ENCODE measurements at places on chromosomes 6 and 20.
A peak's percentile ranks its signal among the peaks of the same experiment; 100 is the strongest.

DNA sequence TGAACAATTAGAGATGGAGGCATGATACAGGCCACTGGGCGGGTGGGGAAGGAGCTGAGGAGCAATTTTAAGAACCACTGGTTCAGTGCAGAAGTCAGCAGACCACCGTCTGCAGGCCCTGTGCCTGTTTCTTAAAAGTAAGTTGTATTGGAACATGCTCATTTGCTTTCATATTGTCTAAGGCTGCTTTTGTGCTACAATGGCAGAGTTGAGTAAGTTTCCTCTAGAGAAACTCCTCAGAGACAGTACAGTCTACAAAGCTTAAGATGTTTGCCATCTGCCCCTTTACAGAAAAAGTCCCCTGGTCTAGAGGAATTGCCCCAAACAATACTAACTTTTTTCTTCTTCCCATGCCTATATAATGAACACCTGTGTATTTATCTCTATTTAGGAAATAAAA, 28.5 kb upstream of the UBE2J1 start:
- no peak for DNase-seq

DNA sequence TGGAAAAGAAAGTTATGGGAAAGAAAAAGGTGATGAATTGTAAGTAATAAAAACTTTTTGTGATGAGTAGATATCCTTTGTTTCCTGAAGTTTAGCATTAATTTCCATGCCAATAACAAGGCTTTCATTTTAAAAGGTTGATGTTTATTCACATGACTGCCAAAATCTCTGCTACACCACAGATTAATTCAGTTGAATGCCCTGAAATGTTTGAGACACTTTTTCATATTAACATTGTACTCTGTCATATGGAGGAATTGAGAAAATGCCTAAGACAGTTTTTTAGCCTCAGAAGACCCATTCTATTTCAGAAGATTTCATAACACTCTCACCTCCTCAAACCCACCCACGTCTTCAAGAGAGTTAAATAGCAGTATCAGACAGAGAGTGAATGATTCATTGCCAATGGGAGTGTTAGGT, 115.5 kb downstream of the ADGRG6 start:
- DNase-seq, result no peak

DNA sequence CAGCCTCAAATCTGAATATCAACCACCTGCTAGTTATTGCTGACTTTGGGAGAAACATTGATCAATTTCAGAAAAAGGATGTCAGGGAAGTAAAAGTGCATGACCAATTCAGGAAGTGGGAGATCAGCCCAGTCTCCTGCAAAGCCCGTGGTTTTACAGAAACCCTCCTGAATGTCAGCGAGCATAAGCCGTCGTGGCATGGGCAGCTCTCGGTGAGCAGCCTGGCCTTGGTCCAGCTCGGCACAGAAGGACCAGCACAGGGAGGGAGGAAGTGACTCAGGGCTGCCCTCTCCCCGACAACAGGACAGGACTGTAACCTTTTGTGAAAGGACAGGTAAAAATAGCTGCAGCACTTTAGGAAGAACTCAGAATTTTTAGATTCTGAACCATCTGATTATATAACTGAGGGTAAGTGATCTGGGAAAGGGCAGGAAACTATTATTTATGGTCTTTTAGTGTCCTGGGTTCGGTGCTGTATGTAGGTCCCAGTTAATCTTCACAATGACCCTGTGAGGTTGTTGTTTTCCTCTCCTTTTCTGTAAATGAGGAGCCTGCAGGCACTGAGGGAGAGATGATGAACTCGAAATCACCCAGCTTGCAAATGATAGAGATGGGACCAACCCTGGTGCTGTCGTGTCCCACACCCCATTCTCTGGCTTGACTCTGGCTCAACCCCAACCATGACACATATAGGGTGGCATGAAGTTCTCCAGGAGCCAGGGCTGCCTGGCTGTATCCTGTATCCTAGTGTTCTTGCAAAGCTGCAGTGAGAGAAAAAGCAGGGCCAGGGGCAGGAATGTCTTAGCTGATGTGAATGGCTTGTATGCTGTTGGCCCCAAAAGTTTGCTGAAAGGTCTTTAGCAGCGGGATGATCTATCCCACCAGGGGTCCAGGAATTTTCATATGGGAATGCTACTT, 37.6 kb downstream of the NRN1 start:
- no peak for DNase-seq

GRCh38 chr6:143099647-143100046, 39.0 kb downstream of the AIG1 start:
- DNase-seq, result no peak

DNA sequence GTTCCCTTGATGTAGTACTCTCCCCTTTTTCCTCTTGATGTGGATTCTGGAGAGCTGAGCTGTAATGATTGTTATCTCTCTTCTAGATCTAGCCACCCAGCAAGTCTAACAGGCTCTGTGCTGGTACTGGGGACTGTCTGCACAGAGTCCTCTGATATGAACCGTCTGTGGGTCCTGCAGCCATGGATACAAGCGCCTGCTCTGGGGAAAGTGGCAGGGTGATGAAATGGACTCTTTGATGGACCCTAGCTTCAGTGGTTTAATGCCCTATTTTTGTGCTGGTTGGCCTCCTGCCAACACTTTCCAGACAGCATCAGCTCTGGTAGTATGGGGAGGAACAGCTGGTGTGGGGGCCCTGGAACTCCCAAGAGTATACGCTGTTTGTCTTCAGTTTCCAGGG, 216.3 kb downstream of the ADGRG6 start:
- no peak for DNase-seq

DNA sequence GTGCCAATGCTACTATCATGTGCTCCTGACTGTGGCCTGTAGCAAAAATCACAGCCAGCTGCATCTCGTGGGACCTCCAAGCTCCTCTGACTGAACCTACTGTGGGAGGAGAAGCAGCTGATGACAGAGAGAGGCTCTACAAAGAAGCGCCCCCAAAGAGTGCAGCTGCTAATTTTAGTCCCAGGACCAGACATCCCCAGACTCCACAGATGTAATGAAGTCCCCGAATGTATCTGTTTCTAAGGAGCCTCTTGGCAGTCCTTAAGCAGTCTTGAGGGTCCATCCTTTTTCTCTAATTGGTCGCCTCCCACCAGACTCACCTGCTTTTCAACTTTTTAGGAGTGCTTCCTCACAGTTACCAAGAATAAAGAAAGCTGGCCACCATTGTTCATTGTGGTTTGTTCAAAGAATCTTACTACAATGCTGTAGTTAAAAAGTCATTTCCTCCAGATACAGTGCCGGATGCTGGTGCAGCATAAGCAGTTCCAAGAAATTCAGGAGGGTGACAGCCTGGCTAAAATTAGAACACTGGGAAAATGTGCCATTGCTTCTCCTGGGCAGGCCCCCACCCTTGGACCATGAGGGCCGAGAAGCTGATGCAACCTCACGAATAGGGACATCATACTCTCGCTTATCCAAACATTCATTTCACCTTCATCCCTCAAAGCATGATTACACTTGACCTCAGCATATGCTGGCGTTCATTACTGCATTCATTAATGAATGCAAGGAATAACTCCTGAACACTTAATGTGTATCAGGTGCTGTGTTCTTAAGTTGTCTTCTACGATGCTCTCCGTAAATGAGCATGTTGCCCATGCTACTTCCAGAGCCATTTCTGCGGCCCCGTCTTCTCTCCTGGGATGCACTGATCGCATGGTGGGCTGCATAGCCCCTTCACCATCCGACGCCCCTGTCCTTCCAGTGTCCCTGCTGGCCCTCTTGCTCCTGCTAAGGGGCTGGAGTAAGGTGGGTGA, 66.4 kb downstream of the LY86 start:
- no peak for DNase-seq

DNA sequence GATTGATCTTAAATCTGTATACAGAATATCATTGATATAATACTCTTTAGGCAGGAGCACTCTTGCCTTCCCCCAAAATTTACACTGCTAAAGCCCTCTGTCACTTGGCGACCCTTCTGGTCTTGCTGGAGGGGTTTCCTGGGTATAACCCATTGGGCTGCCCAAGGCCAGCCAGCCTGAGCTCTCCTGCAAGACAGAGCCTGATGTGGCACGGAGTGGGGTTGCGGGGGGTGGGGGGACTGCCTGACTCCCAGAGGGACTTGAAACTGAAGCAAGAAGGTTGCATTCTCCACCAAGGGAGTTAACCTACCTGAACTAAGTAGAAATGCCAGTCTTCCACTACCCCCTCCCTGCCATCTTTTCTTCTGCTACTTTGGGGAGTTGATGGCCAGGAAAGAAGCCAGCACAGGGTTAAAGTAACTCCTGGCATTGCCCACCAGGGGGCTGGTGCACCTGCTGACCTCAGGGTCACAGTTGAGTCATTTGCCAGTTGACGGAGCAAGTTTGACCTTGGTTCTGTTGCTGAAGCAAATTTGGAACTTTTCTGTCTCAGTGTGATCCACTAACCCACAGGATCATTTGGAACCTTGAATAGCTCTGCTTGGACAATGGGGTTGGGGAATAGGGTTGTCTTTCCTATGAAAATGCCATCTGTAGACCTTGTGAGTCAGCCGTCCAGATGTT, 79.4 kb downstream of the ASXL1 start:
- DNase-seq, result no peak

DNA sequence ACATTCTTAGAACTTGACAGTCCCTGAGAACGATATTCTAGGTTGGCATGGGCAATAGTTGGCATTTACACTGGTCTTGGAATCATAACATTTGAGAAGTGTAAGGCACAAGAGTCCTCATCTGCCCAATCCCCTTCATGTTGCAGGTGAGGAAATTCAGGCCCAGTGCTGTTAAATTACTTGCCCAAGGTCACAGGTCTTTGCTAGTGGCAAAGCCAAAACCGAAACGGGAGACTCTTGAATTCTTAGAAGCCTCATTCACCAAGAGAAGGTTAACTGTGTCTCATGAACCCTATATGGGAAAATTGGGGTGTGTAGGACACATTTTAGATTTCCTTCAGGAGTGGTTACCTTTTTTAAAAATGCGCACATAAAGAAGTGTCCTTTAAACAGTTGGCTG, 7.2 kb downstream of the E2F3 start:
- DNase-seq, result no peak

- peak; percentile 22 for DNase-seq
Measured at GRCh38 chr20:37564388-37565133, 36.9 kb upstream of the BLCAP start.

GRCh38 chr20:40176098-40176841, 512.8 kb downstream of the MAFB start:
- DNase-seq, result no peak

DNA sequence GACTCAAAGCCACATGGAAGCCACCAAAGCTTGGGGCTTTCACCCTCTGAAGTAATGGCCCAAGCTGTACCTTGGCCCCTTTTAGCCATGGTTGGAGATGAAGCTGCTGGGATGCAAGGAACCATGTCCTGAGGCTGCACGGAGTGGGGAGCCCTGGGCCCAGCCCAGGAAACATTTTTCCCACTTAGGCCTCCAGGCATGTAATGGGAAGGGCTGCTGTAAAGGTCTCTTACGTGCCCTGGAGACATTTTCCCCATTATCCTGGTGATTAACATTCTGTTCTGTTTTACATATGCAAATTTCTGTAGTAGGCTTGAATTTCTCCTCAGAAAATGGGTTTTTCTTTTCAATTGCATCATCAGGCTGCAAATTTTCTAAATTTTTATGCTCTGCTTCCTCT, 558.2 kb downstream of the EYS start:
- no peak for DNase-seq

- DNase-seq, result no peak
Measured at GRCh38 chr6:147207351-147207750, 3.1 kb downstream of the STXBP5 start.

GRCh38 chr6:135935941-135936601, 84.6 kb downstream of the PDE7B start:
- peak; percentile 53 for DNase-seq

DNA sequence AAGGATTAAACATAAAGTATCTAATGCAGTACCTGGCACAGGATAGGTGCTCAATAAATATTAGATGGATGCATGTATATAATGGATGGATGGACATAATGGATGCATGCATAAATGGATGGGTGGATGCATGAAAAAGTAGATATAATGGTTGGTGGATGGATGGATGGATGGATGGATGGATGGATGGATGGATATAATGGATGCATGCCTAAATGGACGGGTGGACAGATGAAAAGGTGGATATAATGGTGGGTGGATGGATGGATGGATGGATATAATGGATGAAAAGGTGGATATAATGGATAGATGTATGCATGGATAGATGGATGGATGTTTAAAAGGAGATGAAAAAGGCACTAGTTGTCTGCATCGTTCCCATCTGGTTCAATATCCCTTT, 26.0 kb downstream of the TFEB start:
- no peak for DNase-seq

- DNase-seq, result peak; percentile 26
Measured at GRCh38 chr6:32075781-32076180, 33.4 kb downstream of the TNXB start.

DNA sequence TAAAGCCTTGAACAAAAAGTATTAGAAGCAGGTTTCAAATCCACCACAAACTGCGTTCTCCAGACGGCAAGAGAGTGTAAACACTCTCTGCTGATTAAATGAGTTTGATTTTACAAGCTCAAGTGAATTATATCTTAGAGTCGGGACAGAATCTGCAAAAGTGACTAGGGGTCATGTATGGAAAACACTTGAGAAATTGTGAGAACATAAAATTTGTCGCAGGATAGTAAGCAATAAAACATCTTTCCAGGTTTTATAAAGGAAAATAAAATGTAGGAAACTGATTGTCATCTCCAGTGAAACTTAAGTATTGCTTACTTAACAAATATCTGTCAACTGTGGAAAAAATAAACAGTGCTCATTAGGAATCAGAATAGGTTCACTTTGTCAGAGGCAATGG, 374.2 kb downstream of the ARHGAP18 start:
- no peak for DNase-seq

GRCh38 chr6:107578642-107579341, 88.9 kb downstream of the SOBP start:
- no peak for DNase-seq

DNA sequence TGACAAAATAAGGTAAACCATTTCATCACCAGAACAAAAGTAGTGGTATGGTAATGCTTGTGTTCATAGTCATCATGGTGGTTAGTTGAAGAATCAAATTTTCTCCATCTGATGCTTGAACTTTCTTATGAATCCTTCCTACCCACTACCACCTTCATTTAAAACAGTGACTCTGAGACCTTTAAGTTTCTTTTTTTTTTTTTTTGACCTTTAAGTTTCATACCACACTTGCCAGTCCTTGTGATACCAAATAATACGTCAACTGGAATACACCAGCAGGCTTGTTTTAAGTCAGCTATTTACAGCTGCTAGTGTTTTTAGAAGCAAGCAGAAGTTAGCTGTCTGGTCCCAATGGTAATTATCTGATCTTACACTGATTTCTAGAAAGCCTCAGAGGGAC, 413.4 kb upstream of the SOX4 start:
- no peak for DNase-seq

GRCh38 chr6:69542494-69542893, 254.3 kb downstream of the LMBRD1 start:
- no peak for DNase-seq

DNA sequence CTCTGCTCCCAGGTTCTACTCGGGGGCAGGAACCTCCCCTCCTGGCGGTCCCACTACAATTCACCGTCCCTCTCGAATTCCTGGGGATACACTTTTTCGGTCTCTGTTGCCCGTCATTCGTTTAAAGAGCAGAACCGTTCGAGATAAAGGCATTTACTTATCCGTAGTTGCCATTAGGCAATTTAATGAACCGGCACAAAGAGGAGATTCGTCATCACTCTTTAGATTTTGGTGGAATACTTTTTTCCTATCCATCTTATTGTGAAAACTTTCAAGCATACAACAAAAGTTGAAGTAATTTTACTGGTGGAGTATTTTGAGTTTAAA, 1.2 kb upstream of the CD24 start:
- peak; percentile 17 for DNase-seq

GRCh38 chr20:31816221-31816620, 2.9 kb upstream of the MYLK2 start:
- DNase-seq, result no peak

GRCh38 chr6:78844899-78845298, 22.5 kb upstream of the IRAK1BP1 start:
- DNase-seq, result no peak

GRCh38 chr6:21188505-21189223, 404.9 kb upstream of the SOX4 start:
- no peak for DNase-seq

Measured in mesenchymal stem cell (in vitro differentiated cells and primary cell).